Glomerular endothelial cell (primary cell): ENCODE measurements at places on chromosomes 11 and 22. TPM values are rescaled to one million over a fixed set of nuclear protein-coding genes. Genes with fewer than 3 reads are reported as not detected.

Gene OR8J3
- not detected in 2 replicates for total RNA-seq

Gene MB
- not detected in 2 replicates for total RNA-seq

Gene AIFM3
- 0.18 TPM in 1 of 2 replicates, not detected in the other for total RNA-seq

Gene RIMBP3C
- total RNA-seq: 0.44 TPM in 1 of 2 replicates, not detected in the other

Gene SYT7
- total RNA-seq: 0.53 and 1.3 TPM in 2 replicates

Gene CACNA1I
- total RNA-seq: not detected in 2 replicates

Gene ATXN10
- 92.5 and 112 TPM in 2 replicates for total RNA-seq

GRCh38 chr11:71301858-71302533 lies 49.6 kb upstream of the SHANK2 start:
- no peak for DNase-seq

DNA sequence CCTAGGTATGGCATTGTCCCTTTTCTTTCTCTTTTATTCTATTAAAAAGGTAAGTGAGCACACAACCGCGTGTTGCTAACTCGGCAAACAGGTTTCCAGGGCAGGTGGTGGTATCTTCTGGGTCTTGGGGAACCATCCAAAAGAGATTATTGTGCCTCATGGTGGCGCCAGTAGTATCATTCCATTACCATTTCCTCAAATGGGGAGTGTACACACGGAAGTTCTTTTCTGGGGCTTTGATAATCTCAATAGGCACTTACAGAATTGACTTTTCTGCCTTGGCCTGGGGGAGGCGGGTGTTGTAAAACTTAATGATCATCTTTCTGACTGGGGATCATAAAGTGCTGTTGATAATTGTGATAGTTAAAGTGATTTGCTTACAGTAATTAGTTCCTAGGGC lies 234.1 kb downstream of the KIRREL3 start:
- DNase-seq: no peak

DNA sequence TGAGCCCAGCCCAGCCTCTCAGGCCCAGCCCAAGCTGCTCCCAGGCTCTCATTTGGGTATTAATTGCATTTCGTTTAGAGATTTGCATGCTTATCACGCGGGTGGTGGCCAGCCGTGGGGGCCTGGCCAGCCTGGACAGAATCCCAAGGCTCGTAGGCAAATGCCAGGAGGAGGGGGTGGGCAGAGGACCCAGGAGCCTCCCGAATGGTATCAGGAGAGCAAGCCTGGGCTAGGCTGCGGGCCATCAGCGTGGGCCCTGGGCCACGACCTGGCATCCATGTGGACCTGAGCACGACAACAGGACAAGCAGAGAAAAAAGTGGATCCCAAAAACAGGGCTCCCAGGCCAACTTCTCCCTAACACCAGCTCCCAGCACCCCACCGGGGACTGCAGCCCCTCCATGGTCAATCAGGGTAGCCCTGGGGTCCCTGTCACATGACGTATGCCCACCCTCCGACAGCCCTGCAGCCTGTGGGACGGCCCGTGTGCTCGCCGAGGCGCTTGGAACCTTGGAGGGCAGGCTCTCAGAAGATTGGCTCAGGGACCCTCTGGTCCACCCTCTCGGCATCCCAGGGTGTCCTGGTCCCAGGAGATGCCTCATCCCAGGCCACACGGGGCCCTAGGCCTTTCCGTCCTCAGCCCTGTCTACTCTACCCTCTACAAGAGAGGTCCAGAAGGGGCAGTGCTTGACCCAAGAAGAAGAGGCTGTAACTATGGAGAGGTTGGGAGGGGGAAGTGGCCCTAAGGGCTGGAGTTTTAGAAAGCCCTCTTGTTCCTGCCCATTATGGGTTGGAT lies 8.8 kb downstream of the ASCL2 start:
- DNase-seq: no peak

DNA sequence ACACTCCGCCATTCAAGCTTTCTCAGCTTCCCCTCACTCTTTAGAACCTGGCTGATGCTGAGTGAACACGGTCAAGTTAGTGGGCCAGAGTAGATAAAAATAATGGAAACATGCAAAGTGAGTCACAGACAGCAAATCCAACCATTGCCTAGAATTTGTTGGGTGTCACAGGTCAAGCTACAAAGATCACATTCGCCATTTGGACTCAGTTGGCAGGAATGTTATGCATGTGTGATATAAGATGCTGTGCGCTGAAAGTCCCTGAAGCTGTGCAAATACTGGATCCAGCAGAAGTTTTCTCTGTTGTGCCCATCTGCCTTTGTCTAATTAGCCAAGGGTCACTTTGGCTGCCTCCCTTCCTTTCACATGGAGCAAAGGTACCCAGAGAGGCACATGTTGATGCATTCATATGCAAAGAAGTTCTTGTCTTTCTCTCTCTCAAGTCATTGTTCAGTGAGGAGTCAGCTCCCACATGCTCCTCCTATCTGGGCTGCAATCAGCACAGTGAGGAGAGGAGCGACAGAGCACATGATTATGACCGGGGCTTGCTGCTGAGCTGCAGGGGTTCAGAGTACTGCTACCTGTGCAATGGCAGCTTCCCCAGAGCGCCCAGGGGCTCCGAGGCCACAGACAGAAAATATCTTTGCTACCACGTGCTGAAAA lies 39.7 kb downstream of the FLI1 start:
- no peak for DNase-seq

DNA sequence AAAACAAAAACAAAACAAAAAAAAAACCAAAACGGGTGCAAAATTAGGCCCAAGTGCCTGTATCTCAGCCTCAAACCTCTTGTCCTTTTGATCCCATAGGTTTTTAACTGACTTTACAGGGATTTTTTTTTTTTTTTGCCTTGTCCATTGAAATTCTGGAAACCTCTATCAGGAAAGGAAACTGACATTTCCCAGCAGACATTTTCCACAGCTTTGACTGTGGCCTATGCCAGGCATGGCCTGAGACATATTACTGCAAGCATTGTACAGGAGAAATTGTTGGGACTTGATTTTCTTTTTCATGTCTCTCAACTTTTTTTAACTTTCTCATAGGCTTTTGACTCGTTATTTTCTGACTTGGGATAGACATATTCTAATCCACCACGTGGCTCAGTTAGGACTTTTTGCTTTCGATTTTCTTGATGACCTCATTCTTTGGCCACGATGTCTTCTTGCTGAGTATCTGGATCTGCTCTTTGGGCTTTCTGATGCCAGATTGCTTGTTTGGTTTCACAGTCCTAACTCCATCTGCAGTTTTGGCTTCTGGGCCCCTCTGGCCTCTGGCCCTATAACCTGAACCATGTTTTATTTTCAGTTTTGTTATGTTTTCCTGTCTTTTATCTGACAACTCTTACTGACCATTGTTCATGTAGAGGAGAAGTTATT lies 336.1 kb upstream of the C11orf87 start:
- DNase-seq: no peak

- no peak for DNase-seq
These were observed 33.4 kb upstream of the SORL1 start for GRCh38 chr11:121418625-121419114.

GRCh38 chr11:23919455-23919854 lies 577.4 kb upstream of the LUZP2 start:
- no peak for DNase-seq

- no peak for DNase-seq
These were observed 18.4 kb upstream of the ST3GAL4 start for GRCh38 chr11:126337126-126337473.

- no peak for DNase-seq
These were observed 97.4 kb downstream of the FDX1 start for GRCh38 chr11:110527146-110527545.

DNA sequence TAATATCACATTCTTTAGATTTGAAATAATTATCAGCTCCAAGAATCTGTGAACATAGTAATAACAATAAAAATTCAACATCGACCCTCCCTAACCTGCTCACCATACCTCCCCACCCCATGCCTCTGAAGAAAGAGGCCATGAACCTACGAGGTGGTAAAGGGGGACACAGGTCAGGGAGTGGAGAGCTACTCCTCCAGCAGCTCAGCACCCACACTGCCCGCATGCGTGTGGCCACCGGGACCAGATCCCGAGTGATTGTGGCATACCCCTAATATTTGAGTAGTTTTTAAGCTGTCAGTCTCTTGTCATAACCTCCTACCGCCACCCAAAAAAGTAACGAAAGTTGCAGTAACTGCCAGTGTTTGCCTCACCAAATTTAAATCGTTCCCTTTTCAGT lies 16.8 kb upstream of the ADSL start:
- no peak for DNase-seq

- no peak for DNase-seq
These were observed 20.6 kb downstream of the EED start for GRCh38 chr11:86265194-86265593.
